ENCODE measurements at places on chromosomes 6 and 20.
A peak's percentile ranks its signal among the peaks of the same experiment; 100 is the strongest.

DNA sequence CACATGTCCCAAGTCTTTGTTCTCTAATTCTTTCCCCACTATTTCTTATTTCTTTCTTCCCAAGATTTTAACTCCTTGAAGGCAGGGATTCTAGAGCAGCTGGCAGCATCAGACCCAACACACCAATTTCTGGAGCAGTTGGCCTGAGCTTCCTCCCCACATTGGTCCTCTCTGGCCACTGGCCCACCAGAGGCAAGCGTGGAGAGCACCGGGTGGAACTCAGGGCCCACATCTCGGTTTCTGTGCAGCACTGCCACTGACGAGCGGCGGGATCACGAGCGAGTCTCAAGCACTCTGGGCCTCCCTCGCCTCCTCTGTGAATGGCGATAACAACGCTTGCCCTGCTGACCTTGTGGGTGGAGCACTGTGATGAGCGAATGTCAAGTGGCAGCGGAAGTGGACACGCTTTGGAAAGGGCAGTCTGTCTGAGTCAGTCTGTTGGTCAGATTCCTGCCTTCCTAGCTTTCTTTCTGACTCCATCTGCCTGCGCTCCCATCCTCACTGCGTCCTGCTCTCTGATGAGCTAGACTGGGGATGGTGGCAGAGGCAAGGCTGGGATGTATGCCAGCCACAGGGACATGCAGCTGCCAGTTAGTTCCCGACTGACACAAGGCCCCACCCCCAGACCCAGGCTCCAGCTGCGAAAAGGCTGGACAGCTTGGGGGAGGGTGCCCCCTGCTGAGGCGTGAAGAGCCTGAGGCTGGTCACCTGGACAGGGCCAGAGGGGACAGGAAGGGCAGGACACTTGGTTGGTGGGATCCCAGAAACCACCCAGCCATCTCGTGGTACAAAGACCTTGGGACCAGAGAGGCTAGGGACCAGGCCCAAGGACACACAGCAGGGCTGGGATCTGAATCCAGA, 4.5 kb upstream of the SPDEF start:
- no peak for DNase-seq

- no peak for DNase-seq
These were observed 168.1 kb downstream of the GRM4 start for GRCh38 chr6:33977606-33978411.

DNA sequence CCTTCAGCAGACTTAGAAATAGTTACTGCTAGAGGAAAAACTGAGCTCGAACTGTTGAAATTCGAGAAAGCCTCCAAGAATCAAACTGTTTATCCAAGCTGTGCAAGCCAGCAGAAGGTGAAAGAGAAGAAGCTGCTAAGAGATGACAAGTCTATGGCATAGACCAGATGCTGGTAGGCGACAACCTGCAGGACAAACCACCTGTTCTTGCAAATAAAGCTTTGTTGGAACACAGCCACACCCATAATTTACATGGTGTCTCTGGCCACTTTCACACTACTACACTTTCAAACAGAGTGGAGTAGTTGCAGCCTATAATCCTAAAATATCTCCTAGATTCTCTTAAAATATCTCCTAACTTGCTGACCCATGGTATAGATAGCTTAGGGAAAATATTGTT, 33.3 kb downstream of the TNFRSF21 start:
- no peak for DNase-seq

DNA sequence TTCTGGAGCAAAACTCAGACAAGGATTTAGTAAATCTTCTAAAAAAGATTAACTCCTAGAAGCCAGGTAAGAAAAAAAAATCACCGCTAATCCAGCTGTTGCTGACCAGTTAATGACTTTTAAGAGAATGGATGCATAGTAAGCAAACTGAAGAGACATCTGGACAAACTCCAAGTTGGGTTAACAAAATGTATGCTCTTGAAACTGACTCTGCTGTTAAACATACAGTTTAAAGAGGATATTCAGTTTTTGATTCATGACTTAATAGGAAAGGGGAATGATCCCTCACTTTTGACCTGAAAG, 70.4 kb downstream of the PLAGL1 start:
- DNase-seq: no peak

DNA sequence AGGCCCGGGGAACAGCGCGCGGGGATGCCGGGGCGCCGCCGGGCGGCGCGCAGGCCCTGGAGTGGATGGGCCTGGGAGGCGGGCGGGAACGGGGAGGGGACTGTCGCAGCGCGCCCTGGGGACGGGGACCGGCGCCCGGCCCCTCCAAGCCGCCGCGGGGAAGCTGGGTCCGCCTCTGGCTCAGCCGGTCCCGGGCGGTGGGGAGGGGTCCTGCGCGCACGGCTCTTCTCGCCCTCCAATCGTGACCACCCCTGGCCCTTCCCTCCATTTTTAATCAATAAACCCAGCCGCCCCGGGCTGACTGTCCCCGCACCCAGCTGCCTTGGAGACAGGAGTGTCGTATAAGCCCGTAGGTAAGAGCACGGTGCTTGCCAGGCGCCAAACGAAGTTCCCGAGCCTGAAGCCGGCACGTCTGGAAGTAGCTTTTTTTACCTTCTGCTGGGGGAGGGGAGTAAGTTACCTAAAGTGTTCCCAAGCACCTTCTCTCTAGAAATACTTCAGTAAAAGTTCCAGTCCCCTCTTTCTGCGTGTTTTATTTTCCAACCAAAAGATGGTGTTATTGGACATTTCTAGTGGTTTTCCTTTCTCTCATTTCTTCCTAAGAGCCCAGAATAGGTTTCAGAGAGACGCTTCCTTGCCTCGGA, 780 bp upstream of the TAF4 start:
- DNase-seq: peak; percentile 48

GRCh38 chr6:115592025-115592424, 468.7 kb downstream of the FRK start:
- no peak for DNase-seq

DNA sequence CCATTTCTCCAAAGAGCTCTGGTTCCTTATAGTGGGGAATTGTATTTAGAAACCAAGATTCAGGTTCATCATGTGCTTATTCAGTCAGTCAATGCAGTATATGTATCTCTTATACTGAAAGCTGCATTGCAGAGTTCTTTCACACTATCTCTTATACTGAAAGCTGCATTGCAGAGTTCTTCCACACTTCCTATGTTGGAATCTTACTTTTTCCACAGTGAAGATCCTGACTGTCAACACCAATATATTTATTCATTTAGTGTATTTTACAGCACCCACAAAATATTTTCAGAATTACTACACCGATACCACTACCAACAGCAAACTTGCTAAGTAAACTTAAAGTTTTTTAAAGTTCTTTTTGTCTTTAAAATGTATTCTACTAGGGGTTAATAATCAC, 349.3 kb upstream of the MMS22L start:
- DNase-seq: no peak
